Hematopoietic multipotent progenitor cell (in vitro differentiated cells): ENCODE measurements at places on chromosomes 5 and 9.

GRCh38 chr9:35814106-35814840, 569 bp downstream of the HINT2 start:
- peak; percentile 58 for DNase-seq

DNA sequence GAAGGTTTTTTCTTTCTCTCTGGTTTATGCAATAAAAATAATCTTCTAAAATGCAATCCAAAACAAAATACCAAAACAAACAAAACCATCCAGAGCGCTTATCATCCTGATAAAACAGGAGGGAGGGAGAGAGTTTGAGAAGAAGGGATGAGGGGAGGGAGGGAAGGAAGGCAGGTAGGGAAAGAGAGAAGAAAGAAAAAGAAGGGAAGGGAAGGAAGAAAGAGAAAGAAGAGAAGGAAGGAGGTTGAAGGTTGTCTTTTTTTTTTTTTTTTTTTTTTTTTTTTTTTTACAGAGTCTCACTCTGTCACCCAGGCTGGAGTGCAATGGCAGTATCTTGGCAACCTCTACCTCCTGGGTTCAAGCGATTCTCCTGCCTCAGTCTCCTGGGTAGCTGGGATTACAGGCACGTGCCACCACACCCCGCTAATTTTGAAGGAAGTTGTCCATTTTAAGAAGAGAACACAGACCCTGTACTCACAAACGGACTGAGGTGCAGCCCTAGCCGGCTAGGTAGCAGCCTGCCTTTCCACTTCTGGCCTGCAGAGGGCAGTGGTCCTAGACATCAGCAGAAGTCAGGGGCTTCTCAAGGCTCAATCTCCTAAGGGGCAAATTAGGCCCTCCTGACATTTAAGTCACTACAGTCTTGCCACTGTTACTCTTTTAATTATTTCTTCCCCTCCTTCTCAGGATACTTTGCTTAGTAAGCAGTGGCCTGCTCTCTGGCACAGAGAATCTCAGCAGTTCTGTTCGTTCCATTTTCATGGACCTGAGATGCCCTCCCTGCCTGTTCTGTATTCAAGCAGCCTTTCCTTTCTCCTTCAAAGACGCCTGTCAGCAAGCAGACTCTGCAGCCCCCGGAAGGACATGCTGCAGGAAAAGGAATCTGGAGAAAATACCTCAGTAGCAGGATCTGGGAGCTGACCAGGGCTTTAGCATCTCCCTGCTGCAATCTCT, 76.4 kb downstream of the EPB41L4B start:
- DNase-seq, result peak; percentile 66

GRCh38 chr5:134296213-134296612, 70.3 kb upstream of the PPP2CA start:
- no peak for DNase-seq

DNA sequence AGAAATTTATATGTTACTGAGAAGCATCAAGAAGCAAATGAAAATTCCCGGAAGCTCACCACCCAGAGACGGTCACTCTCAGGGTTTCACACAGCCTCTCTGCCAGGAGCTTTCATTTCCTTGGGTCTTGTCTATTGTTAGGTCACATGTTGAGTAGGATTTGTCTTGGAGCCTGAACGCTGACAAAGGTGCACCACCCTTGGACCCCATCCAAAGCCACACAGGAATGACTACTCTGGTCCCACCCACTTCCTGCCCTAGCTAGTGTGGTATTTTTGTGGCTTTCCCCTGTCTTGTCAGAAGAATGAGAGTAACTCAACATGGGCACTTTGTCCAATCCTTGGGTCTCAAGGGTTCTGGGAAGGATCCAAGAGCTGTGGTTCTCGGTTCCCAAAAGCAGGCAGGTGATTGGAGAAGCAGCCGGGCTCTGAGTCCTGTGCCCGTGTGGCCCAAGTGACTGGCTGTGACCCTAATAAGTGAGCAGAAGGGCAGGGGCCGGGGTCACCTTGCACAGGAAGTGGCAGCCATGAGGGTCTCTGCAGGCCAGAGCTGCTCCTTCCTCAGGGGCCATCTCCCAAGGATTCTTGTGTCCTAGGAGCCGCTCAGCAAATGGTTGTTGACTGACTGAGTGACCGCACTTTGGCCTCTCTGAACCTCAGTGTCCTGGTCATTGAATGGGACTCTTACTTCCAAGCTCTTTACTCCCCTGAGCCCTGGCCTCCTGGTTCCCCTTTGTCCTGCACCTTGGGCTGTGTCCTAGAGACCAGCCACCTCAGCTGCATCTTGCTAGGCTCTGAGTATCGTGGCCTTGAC, 6.9 kb downstream of the FGD3 start:
- peak; percentile 64 for DNase-seq

DNA sequence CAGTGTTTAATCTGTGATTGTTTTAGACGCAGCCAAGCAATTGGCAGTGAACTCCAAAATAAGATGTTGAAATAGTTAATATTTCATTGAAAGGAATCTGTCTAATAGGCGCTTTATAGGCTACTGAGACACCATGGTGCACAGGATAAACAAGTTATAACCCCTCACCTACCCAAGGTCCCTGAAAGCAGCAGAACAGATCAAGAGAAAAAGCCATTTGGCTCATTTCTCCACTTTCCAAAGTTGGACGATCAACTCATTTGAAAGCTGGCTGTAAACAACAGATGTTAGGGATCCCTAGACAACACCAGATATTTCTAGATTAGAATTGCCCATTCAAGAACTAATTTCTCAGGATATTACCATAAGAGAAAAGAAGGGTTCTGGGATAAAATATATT, 4.9 kb downstream of the PUM3 start:
- no peak for DNase-seq

DNA sequence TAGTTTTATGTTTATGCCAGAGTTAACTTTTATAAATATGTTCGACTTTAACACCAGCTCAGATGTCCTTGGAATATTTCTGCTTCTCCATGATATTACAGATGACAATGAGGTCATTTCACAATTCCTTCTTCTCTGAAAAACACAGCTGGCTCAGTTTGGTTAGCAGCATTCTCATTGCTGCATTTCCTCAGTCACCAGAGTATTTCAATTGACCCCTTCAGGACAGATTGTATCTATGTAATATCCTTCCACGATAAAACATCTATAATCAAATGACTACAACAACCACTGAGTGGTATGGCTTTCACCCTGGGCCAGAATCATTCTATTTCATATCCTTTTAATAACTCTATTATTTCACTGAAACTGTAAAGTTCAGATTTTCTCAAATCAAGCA, 148.7 kb downstream of the OXCT1 start:
- no peak for DNase-seq

DNA sequence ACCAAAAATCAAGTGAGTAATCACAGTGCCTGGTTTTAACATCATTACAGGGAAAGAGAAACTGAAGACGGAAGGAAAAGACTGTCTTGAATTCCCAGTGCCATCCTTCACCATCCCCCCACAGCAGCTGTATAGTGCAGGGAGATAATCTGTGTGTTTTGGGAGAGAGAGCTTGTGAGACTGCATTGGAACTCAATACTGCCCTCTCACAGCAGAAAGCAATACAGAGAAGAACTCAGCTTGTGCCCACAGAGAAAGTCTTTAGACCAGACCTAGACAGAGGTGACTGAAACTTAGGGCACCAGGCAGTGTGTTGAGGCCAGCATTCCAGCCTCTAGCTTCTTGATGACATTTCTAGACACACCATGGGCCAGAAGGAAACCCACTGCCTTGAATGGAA, 754.7 kb upstream of the CDH6 start:
- no peak for DNase-seq

DNA sequence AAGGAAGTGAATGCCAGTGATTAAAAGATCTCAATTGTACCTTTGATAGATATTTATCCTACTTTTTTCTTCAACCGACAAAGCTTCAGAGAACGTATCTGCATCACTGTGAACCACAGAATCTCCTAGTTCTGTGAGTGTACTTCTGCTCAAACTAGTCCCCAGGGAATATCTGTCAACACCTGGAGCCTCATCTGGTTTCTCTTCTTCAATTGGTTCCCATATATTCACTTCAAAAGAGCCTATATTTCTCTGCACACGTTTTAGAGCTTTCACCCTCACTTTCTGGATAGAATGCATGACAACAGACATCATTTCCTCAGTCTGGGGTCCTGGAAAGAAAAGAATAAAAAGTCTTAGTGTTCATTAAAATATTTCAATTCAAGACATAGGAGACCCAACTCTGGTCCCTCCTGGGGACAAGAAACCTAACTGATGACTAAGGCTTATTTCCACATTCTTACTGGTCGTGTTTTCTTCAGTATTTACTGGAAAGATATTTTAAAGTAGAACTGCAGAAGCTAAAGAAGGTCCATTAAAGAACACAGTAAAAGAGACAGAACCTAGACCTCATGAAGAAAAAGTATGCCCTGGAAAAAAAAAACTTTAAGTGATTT, 64.3 kb downstream of the CPLANE1 start:
- DNase-seq, result no peak

- DNase-seq, result no peak
Observed at GRCh38 chr9:133521122-133522072, 3.4 kb downstream of the MYMK start.

DNA sequence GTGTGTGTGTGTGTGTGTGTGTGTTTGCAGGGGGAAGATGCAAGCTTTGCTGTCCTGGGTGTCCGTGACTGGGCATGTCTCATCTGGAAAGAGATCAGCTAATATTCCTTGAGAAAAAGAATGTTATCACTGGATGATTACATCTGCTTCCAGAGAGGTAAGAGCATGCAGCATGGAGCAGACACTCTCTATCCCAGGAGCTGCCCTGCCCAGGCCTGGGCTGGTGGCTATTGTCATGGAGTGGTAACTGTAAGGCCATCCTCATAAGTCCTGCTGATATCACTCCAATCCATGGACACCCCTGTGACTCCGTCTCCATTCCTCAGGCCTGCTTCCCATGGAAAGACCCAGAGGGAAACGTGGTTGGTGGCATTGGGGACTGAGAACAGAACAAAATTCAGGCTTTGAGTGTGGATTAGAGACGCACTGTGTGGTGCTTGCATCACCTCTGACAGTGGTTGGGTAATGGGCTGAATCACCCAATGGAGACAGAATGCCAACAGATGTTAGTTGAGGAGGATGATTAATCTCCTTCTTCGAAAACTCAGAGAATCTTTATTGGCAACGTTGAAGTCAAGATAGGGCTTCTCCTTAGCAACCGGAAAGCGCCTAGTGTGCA, 52.0 kb upstream of the KCNIP1 start:
- DNase-seq, result no peak

DNA sequence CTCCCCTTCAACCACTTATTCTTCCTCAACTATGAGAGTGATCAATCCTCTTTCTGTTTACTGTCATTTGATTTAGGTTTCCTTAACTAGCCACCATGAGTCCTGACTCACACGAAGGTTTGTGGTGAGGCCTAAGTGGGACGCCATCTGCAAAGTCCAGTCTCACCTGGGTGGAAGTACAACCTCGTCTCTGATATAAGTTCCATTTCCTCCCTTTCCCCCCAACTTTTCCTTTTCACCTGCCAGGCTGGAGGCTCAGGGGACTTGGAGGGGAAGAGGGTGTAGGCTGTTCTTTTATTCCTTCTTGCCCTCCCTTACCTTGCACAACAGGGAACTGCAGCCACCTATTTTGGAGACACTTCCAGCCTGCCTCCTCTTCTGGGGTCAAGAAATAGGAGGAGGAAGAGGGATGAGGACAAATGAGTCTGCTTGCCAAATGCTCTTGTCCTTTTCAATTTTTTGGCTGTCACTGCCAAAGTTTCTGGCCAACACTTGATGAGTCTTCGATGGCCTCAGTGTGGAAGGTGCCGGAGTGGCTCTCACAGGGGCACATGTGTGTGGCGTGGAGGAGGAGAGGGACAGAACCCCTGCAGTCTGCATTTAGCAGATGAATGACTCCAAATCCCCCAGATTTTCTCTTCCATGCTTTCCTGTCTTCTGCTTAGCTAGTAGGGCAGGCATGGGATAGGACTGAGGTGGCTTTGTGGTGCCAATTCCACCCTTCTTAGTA, 249.6 kb downstream of the NSG2 start:
- no peak for DNase-seq

- no peak for DNase-seq
Observed at GRCh38 chr5:99089822-99090549, 161.2 kb upstream of the CHD1 start.

- DNase-seq, result no peak
Observed at GRCh38 chr5:157143127-157143971, 684 bp upstream of the MED7 start.

DNA sequence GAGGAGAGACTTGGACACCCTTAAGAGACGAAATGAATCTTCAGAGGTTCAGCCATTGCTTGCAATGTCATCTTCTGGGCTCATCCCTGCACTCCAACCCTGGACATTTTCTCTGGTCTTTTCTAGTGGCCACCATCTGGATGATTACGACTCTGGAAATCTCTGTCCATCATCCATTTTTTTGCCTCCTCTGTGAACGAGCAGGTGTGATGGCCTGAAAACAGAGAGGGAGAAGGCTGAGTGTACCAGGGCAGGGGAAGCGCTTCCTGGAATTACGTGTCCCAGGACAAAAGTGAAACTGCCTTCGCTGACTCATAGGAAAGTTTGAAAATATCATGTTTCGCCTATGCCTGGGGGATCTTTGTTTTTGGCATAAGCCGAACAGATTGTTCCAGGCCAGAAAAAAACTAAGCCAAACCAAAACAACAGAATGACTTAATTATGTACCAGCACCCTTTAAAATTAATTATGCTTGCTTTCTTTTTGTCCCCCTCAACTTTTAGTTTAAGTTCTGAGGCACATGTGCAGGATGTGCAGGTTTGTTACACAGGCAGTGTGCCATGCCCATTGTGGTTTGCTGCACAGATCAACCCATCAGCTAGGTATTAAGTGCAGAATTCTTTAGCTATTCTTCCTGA, 31.9 kb downstream of the ANKRD33B start:
- peak; percentile 49 for DNase-seq

GRCh38 chr5:176319827-176320554, 41.6 kb downstream of the KIAA1191 start:
- DNase-seq, result peak; percentile 25

DNA sequence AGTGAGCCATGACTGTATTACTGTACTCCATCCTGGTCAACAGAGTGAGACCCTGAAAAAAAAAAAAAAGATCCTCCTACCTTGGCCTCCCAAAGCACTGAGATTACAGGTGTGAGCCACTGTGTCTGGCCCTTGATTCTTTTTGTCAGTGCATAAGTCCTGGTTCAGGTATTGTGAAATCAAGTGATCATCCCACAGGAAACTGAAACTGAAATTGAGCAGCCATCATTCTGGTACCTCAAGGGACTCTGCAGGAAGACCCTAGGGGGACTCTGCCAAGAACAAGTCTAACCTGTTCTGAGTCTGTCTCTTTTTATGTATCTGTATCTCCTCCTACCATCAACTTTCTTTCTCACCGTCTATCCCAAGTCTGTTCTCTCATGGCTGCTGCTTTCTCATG, 1.9 kb upstream of the DCAF10 start:
- no peak for DNase-seq

- no peak for DNase-seq
Observed at GRCh38 chr9:111828193-111828592, 33.5 kb upstream of the SHOC1 start.
